IMR-90 (cell line): ENCODE measurements at places on chromosomes 3 and 15.

- no peak for DNase-seq
These were observed 103.7 kb downstream of the IQSEC1 start for GRCh38 chr3:12969486-12969885.

DNA sequence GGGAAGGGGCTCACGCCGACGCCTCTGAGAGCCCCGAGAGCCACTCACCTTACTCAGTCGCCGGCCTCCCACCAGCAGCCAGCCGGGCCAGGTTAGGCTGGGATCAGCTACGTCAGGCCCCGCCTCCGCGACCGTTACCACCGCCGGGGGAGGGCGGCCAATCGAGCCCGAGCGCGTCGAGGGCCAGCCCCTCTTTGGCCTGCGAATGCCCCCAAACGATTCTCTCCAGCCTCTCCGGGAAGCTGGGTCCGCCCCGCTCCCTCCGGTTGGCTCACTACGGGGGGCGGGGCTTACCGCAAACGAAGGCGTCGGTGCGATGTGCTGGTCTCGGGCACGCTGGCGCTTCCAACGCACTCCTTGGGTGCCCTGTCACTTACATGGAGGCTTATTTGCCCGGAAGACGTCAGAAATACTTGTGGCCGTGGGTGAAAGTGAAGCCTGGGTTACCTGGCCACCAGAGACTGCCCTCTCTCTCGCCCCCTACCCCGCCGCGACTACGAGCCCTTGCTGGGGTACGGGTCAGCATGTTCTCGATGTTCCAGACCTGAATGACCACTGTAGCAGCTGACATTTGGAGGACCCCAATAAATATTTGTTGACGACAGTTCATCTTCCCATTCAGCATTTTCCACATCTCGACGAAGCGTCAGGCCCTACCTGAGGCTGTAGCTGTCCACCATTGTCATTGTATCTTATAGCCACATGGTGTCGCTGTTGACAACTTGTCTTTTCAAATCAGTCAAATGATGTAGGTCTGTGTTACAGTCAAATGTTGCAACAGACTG lies at the start of gene CEP70:
Gene CEP70, minus strand, starts transcription at position 111 of the 785 bp plus-strand sequence. CDS start 21,333 bp downstream, outside the sequence.
- DNase-seq, result peak; percentile 95

DNA sequence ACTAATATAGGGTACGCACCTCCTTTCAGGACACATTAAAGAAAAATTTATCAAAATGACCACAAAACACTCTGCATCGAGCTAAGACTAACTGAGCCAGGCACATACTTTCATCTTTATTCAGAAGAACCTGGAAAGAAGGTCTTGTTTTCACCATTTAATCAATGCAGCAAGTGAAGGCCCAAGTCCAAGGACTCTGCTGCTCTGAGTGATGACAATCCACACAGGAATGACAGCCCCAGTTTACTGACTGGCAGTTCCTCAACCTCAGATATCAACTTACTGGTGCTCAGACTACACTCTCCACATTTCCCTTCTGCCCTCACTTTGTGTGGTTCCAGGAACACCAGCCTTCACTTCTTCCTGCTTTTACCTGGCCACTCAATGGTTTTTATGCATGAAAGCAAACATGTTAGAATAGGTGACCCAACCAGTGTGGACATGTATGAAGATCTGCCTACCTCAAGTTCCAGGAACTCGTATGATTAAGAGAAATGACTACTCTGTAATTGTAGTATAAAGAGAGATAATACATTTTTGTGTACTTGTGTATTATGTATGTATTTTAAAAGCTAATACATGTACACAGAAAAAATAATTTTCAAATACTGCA lies 29.1 kb upstream of the RASA2 start:
- DNase-seq, result peak; percentile 55

DNA sequence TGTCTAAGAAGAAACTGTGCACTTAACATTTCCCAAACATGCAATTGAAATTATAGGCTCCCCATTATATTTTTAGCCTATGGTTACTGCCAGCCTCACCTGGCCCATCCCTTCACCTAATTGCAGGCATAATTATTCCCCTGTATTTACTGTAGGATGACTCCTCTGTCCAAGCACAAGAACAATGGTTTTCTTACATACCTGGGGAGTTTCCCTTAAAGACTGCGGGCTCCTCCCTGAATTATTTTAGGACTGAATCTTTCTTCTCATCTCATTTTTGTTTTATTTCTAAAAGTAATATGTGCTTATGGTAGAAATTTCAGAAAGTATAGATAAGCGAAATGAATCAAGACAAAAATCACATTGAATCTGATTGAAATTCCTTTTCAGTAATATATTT lies 11.4 kb downstream of the TM4SF1 start:
- DNase-seq, result no peak
